ENCODE measurements at places on chromosomes 5 and 9. TPM values are rescaled to one million over a fixed set of nuclear protein-coding genes. Genes with fewer than 3 reads are reported as not detected.

DNA sequence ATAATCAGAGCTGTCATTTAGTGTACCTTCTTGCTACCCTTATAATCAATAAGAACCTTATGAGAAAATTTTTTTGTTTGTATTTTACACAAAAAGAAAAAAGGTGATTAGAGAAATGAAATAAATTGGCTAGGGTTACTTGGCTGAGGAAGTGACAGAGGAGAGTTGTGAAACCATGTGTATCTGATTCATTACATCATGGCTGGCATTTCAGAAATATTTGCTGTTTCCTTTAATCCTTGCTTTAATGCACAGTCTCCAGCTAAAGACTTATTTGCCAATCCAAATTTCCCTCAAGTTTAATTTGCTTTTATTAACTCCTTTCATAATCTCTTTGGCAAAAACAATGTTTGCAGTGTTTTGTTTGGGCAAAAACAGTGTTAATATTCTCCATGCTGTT, 543.1 kb downstream of the KIF4B start:
- no peaks in the 10 kb centered on the region for H3K36me3 ChIP-seq
- no peaks in the 10 kb centered on the region for H3K27me3 ChIP-seq
- H3K4me3 ChIP-seq, result no peak overlapping the region
- no peaks in the 10 kb centered on the region for H3K4me1 ChIP-seq

- DNase-seq, result no peak
- no peak overlapping the region for H3K27ac ChIP-seq
- H3K27me3 ChIP-seq, result no peaks in the 10 kb centered on the region
Observed at GRCh38 chr5:167863883-167864282, 427.6 kb upstream of the WWC1 start.

DNA sequence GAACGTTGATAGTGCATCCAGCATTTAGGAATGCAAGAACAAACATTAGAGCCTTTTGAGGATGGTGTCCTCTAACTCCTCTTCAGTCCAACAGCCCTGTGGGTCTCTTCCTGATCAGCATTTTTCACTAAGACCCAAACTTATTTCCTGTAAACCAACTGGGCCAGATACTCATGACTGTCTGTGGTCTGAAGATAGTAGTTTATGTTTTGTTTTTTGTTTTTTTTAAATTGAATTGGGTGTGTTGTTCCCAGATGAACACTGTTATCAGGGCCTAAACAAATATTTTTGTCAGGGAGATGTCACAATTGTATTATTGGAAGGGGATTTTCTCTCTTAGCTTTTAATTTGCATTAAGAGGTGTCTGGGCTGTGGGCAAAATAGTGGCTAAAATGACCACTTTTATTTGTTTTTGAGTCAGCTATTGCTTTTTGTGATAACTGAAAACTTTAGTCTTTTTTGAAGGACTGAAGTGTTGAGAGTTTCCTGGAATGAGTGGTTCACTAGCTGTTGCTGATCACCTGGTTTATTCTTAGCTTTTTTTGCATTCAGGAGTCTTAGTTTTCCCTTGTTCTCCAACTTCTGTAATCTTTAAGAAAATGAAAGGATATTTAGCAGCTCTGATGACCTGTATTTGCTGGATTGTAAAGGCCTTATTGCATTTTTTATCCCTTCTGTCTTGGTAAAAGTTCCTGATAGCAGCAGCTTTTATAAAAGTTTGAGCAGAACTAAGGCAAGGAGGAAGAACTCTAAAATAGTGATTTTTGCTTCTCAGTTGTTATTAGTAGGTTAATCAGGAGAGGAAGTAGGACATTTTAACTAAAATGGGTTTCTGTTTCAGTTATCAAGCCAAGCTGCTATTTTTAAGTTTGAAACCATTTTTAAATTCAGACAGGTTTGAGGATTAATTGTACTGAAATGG, 5.5 kb downstream of the MAN2A1 start:
- H3K27me3 ChIP-seq, result no peaks in the 10 kb centered on the region
- H3K4me3 ChIP-seq, result no peak overlapping the region
- H3K4me1 ChIP-seq, result peaks cover 64% of the 10 kb centered on the region

DNA sequence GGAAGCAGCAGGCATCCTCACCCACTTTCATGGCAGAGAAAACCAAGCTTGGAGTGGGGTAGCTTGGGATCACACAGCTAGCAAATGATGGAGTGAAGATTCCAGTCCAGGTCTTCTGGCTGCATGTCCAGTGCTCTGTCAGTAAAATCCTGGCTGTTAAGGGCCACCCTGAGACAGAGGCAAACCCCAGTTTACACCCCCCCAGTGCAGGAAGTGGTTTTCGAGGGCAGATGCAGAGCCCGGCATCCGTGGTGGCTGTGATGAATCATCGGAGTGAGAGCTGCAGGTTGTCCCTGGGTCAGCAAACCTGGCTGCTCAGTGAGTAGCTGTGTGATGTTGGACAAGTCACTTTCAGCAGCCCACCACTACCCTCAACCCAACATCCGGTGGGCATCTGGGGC, 115.4 kb downstream of the RGS3 start:
- no peaks in the 10 kb centered on the region for H3K27me3 ChIP-seq
- DNase-seq, result peak; percentile 84
- H3K27ac ChIP-seq, result peak overlapping the region; percentile 93

GRCh38 chr5:176794509-176794908, 15.8 kb upstream of the UNC5A start:
- DNase-seq, result no peak
- no peak overlapping the region for H3K4me3 ChIP-seq
- H3K27me3 ChIP-seq, result peaks cover 21% of the 10 kb centered on the region
- H3K4me1 ChIP-seq, result no peaks in the 10 kb centered on the region

- no peaks in the 10 kb centered on the region for H3K27me3 ChIP-seq
- H3K36me3 ChIP-seq, result no peaks in the 10 kb centered on the region
- no peaks in the 10 kb centered on the region for H3K4me1 ChIP-seq
- no peak for DNase-seq
- no peak overlapping the region for H3K4me3 ChIP-seq
- H3K27ac ChIP-seq, result no peak overlapping the region
Observed at GRCh38 chr9:117932585-117932984, 228.4 kb downstream of the TLR4 start.

DNA sequence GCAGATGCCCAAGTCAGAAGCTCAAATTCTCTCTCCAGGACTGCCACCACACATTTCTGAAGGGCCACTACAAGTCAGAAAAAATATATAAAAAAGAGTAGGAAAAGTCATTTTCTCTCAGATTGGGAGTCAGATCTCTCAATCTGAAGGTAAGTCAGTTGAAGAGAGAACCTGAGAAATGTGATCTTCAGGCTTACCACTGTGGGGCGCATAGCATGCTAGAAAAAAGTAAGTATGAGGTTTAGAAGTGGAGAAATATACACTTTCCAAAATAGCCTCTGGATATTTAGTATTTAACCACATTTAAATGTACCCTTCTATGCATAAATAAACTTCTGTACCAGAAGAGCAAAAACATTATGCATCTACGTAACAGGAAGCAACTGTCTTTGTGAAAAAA, 800.7 kb upstream of the CTNND2 start:
- DNase-seq, result no peak
- H3K36me3 ChIP-seq, result no peaks in the 10 kb centered on the region
- no peak overlapping the region for H3K27ac ChIP-seq
- no peak overlapping the region for H3K4me3 ChIP-seq
- no peaks in the 10 kb centered on the region for H3K27me3 ChIP-seq
- no peaks in the 10 kb centered on the region for H3K4me1 ChIP-seq

DNA sequence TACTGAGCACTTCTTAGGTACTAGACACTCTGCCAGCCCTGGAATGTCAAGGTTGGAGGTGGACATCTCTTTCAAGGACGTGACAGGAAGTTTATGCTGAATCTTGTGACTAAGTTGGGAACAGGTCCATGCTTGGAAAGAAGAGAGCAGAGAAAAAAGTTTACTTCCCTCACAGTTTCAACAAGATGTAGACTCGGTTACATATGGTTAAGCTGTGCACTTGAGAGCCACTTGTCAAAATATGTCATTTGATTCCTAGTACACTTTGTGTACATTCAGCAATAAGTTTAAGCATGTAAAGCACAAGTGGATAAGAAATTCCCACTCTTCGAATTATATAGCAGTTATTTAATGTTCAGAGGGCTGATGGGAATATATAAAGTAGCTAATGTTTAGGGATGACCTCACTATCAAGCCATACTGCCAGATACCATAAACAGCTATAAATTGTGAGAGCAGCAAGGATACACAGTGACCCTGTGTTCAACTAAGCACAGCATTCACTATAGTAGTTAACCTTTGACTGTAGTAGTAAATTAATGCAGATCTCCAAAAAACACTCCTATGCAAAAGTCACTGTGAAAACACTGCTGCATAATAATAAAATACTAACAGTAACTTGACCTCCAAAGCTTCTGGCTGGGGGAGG, 1944.6 kb upstream of the WWC1 start:
- no peak overlapping the region for H3K27ac ChIP-seq
- no peak for DNase-seq
- no peak overlapping the region for H3K4me3 ChIP-seq
- no peaks in the 10 kb centered on the region for H3K4me1 ChIP-seq
- H3K36me3 ChIP-seq, result no peaks in the 10 kb centered on the region

DNA sequence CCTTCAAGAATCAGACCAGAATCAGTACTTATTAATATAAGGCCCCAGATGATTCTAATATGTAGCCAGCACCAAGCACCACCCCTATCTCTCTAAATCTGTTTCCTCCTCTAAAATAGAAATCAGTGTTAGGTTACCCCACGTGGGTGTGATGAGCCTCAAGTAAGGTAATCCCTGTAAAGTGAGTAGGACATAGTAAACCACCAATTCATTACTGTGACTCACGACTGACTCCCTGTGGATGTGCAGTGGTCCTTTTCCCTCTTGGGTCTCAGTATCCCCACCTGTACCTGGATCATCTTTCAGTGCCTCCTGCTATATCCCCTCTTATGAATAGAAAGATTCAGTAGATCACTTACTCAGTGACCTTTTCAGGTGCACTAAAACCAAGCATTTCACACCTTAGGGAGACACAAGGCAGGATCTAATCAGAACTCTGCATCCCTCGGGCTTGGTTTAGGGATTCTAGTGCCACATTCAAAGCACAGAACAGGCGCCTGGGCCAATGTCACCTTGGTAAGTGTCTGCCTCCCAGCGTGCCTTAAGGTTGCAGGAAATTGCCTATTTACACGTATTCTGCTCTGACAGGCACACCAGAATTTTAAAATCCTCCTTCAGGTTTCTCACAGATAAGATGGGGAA, 12.2 kb upstream of the ALDH1B1 start:
- peaks cover 2% of the 10 kb centered on the region for H3K27me3 ChIP-seq
- no peak overlapping the region for H3K4me3 ChIP-seq
- DNase-seq, result no peak
- no peaks in the 10 kb centered on the region for H3K36me3 ChIP-seq
- no peaks in the 10 kb centered on the region for H3K4me1 ChIP-seq
- H3K27ac ChIP-seq, result no peak overlapping the region

DNA sequence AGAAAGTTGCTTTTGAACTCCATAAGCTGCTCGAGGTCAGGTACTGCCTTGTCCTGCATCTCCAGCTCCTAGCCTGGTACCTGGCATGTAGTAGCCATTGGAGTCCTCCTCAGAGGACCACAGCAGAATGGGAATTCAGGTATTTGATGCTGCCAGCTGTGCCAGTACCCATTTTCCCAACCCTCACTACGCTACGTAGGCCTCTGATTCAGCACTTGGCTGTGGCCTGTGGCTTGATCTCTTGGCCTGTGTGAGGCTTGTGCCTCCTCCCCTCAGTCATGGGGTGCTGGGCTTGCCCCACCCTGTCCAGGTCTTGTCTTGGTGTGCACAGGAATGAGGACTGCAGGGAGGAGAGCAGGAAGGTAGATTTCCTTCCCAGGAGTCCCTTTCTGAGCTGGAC, 11.8 kb downstream of the OTULIN start:
- H3K4me3 ChIP-seq, result peak overlapping the region; percentile 42
- H3K27ac ChIP-seq, result peak overlapping the region; percentile 88
- no peaks in the 10 kb centered on the region for H3K27me3 ChIP-seq
- no peak for DNase-seq
- H3K4me1 ChIP-seq, result peaks cover 61% of the 10 kb centered on the region

- peak overlapping the region; percentile 86 for H3K4me3 ChIP-seq
- DNase-seq, result no peak
Observed at GRCh38 chr5:891837-892393, 686 bp downstream of the BRD9 start.

GRCh38 chr9:4386819-4387218, 87.0 kb upstream of the GLIS3 start:
- no peak overlapping the region for H3K27ac ChIP-seq
- H3K27me3 ChIP-seq, result peaks cover 1% of the 10 kb centered on the region
- no peak overlapping the region for H3K4me3 ChIP-seq
- no peaks in the 10 kb centered on the region for H3K36me3 ChIP-seq
- no peak for DNase-seq
- no peaks in the 10 kb centered on the region for H3K4me1 ChIP-seq

DNA sequence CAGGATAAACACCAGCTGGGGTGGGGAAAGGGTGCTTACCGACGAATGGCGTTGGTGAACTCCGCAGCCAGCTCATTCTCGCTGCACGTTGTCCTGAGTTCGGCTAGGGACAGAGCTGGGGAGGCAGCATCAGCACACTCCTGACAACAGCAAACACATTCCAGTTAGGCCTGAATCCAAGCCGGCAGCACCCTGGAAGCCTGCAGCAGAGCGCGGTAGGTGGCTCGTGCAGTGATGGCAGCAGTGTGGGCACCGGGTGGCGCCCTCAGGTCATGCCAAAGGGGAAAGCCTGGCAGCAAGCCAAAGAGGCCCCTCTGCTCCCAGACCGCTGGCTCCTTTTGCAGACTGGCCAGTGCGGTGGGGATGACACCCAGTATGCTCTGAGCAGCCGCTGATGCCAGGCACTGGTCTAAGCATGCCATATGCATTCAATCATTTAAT, 66.9 kb downstream of the DCP2 start:
- no peak overlapping the region for H3K27ac ChIP-seq

- no peak overlapping the region for H3K27ac ChIP-seq
- no peak for DNase-seq
- H3K4me1 ChIP-seq, result peaks cover 2% of the 10 kb centered on the region
- no peaks in the 10 kb centered on the region for H3K27me3 ChIP-seq
- H3K4me3 ChIP-seq, result no peak overlapping the region
Observed at GRCh38 chr9:38035873-38036272, 33.2 kb downstream of the SHB start.

DNA sequence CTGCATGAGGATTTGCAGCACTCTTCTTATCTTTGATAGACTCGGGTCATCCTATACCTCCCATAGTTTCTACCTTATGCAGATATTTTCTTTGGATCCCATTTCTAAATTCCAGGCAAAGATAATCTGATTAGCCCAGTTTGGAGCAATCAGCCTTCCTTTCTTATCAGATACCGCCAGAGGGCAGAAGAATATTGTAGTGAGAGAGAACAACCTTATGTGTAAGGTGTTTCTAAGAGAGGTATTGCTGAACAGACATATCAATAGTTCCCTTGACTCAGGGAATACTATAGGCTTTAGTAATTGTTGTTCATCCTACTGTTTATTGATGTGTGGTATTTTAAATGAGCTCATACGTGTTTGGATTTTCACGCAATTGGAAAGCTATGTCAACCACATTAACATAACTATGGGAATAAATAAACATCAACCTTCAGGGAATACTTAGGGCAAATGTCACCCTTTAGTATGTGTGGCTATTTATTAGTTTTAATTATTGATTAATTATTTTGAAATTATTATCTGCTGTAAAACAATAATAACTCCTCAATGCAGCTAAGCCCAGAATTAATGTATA, 1435.2 kb upstream of the CDH9 start:
- H3K4me3 ChIP-seq, result no peak overlapping the region
- H3K27ac ChIP-seq, result no peak overlapping the region
- H3K4me1 ChIP-seq, result no peaks in the 10 kb centered on the region

The MAPKAP1 gene
- total RNA-seq, result 83.8 TPM

The PCDHB5 gene
- not detected for total RNA-seq
